ENCODE measurements at places on chromosomes 3 and 15.
A peak's percentile ranks its signal among the peaks of the same experiment; 100 is the strongest.

DNA sequence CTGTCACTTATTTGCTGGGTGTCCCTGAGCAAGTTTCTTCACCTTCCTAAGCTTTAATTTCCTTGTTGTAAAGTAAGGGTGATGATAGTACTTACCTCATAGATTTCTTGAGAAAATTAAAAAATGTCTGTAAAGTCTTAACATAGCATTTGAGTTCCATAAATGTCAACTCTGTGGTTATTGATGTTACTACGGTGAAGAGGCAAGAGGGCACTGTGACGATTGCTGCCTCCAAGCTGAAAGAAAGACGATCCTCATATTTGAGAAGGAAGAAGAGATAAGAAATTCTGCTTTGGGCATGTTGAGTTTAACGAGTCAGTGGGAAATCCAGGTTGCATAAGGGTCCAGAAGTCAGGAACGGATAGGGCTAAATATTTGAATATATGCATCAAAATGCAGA, 240.8 kb upstream of the ZPLD1 start:
- no peak for DNase-seq

- DNase-seq = no peak
Observed at GRCh38 chr3:135090020-135090717, 295.1 kb downstream of the EPHB1 start.

DNA sequence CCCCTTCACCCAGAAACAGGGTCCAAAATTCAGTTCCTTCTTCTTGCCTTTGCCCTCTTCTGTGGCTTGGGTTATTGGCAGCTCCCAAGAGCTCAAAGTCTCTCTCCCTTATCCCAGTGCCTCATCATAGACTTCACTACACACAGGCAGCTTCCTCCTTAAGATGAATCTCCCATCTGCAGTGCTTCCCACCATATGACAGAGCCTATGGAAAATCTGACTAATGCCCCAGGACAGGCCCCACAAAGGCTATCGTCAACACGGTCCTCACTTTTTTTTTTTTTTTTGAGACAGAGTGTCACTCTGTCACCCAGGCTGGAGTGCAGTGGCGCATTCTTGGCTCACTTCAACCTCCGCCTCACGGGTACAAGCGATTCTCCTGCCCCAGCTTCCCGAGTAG, 194.1 kb downstream of the MEX3B start:
- DNase-seq = no peak

GRCh38 chr3:26840272-26840870, 217.8 kb downstream of the LRRC3B start:
- no peak for DNase-seq

DNA sequence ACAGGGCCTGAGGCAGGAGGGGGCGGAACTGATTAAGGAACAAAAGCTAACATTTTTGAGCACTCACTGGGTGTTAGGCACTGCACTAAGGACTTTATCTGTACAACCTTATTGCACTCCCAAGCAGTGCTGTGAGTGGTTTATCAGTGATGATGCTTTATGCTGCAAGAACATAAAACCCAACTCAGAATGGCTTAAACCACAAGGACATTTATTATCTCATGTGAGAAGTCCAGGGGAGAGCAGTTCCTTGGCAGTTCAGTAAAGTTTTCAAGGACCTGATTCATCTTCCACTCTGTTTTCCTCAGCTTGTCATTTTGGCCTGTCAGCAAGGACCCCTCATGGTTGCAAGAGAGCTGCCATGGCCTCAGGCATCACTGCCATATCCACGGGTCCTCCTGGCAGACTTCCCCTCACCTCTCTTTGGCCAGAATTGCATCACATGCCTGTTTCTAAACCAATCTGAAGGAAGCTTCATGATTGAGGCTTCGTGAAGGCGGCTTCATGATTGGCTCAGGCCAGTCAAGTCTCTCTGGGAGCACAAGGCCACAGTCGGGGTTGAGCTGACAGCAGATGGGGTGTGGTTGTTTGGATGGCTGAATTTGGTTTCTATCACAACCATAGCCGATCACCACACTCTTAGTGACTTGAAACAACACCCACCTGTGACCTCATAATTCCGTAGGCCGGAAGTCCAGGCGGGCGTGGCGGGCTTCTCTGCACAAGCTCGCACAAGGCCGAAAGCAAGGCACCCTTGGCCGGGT, 15.8 kb downstream of the EFCC1 start:
- no peak for DNase-seq

DNA sequence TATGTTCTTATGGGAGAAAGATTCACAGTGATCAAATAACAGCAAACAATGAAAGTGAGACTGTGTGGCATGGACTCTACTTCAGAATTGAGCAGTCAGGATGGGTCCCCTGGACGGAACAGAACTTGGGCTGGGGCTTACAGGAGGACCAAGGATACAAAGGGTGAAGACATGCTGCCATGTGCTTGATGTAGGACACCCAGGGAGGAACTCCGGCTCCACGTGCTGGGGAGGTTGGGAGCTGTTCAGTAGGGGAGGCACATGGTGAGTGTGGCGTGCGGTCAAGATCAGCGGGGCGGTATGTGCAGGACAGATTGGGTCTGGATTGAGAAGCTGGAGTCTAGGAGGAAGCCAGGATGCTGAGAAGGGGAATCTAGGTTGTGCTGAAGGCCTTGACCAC, 32.6 kb downstream of the PPCDC start:
- no peak for DNase-seq

- DNase-seq = no peak
Observed at GRCh38 chr15:62726461-62726860, 316.1 kb upstream of the TPM1 start.

DNA sequence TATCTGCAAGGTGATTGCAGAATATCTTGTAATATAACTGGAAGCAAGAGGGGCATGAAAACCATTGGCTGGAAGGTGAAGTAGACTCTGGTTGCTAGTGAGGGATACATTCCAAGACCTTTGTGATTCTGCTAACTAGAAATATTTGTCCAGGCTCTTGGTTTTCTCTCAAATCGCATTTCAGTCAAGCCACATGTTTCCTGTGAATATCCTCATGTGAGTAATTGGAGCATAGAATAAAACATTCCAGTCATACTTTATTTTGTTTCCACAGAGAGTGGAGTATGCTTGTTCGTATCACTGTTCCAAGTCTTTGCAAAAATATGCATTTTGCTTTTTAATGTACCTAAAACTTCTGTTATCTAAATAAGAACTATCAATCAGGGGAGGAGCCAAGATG, 850.0 kb downstream of the EPHA3 start:
- DNase-seq = peak; percentile 53

- no peak for DNase-seq
Observed at GRCh38 chr3:57098418-57099310, 38.2 kb downstream of the SPATA12 start.

DNA sequence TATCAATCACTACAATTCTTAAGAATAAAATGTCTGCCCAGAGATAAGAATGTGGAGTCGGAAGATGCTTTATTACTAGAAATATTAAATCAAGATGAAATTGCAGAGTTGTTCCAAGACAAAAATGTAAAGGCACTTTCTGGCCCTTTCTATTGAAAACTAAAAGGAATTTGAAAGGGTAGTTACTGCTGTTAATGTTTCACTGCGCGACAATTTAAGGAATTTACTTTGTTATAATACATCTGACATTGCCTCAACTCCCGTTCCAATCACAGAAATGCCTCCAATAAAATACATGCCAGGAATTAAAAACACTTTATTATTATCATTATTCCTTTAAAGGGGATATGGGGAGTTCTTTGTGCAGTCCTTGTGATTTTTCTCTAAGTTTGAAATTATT, 26.4 kb downstream of the RSL24D1 start:
- no peak for DNase-seq

DNA sequence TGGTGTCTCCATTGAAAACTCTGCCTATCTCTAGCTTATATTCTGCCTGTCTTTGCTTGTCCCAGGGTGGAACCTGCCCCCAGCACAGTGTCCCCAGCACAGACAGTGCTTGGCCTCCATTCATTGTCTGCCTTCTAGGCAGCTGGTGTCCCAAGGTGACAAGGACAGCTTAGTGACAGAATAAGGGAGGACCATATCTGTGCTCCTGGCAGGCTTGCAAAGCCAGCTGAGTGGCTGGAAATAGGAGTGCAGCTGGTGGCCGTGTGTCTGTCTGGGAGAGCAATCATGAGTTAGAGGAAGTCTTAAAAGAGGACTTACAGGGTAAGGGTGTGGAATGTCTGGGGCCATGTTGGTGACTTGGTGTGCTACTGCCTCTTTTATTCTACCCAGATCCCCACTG, 33.4 kb downstream of the SCN5A start:
- DNase-seq = no peak

DNA sequence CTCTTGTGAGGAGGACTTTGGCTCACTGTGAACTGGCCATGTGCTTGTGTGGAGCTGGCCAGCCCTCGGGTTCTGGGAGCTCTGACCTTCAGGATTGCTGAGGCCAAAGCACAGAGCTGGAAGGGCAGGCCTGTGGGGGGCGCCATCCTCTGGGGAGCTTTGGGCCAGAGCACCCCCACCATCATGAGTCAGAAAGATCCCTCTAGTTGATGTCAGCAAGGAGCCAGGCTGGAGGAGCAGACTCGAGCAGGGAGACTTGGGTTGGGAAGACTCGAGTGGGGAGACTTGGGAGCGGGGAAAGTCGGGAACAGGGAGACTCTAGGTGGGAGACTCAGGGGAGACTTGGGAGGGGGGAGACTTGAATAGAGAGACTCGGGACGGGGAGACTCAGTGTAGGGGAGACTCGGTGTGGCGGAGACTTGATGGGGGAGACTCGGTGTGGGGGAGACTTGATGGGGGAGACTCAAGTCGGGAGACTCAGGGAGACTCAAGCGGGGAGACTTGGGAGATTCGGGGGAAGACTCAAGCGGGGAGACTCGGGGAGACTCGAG, 37.7 kb upstream of the PLXNA1 start:
- DNase-seq = no peak

DNA sequence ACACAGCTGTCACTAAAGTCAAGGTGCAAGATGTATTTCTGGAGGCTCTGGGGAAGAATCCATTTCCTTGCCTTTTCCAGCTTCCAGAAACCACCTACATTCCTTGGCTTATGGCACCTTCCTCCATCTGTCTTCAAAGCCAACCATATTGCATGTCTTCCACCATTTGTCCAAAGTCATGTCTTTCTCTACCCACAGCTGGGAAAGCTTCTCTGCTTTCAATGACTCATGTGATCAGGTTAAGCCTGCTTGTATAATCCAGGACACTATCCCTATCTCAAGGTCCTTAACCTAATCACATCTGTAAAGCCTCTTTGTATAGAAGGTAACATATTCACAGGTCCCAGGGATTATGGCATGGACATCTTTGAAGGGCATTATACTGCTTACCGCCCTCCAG, 14.2 kb downstream of the ARHGAP31 start:
- DNase-seq = no peak

- no peak for DNase-seq
Observed at GRCh38 chr3:49699281-49699979, 10.1 kb downstream of the RNF123 start.

DNA sequence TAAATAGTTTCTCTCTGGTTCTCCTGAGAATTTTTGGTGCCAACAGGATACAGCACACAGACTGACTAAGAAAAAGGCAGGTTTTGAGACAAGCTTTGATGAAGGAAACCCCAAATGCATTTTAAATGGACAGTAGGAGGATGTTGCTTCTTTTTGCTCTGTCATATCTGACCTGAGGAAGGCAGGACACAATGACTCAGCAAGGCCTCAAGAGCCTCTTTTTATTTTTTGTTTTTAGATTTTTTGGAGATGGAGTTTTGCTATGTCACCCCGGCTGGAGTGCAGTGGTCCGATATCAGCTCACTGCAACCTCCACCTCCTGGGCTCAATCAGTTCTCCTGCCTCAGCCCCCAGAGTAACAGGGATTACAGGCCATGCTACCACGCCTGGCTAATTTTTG, 16.9 kb upstream of the KNG1 start:
- no peak for DNase-seq

DNA sequence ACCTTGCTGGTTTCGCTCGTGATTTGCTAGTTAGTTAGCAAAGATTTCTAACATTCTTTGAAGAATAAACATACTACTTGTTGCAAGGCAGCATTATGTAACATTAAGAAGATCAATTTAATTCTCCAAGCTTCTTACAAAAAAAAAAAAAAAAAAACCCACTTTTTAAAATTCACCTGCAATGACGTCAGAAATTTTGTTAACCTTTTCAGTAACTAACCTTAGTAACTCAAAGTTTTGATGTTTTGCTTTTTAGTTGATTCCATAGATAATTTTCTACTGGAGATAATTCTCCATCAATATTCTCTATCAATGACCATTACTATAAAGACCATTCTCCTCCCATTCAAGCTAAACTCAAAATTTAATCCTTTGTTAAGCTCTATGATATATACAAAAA, 491.8 kb upstream of the TBL1XR1 start:
- DNase-seq = no peak

DNA sequence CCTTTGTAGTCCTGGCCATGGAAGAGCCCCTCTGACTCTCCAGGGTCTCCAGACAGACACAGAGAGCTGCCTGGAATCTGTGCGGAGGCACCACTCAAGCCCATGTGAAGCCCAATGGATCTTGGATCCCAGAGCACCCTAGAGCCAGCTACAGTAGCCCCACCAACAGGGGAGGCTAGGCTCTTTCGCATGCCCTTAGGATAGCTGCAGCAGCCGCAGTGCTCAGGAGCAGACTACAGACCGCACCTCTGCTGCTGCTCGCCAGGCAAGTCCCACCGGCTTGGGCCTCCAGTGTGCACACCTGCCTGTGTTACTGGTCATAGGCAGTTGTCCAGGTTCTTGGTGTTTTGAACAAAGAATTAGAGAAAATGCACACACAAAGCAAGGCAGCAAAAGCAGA, 131.6 kb downstream of the SPATA16 start:
- no peak for DNase-seq

DNA sequence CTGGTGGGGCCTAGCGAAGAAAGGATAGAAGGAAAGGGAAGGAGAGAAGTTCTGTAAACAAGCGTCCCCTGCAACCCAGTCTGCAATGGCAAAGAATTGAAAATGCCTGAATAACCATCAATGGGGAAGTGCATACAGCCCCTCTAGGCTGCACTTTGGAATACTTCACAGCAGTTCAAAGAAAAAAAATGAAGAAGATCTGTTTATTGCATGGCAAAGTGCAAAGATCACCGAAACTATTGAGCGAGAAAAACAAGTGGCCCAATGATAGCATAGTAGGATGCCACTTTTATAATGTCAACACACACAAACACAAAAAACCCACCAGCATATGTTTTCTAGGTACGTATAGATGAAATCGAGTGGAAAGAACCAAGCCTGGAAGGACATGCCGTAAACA, 13.6 kb upstream of the SLC6A1 start:
- no peak for DNase-seq

GRCh38 chr3:464255-464654, 267.7 kb downstream of the CHL1 start:
- DNase-seq = no peak

DNA sequence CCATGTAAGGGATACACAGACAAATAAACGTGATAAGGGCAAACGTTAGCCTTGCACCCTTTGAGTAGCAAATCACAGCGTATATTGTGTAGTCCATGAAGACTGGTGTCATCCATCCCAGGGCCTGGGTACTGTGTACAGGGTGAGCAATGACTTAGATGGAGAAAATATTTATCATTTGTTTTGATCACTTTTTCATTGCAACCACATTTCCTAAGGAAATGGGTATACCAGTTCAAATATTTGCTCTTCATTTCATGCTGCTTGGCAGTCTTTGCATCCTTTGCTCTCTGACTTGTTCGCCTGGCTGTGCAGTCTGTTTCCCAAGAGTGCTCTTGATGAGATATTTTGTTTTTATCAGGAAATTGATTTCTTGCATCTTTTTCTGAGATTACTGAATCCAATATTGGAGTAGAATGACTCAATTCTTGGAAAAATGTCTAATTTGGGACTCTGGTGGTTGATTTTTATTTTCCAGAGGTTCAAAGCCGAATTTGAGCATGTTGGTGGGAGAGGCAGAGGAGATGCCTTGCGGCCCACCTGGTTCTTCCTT, 424.6 kb upstream of the SEMA6D start:
- DNase-seq = no peak

Data from brain microvascular endothelial cell (primary cell).